Activated T-helper 1 cell treated with anti-CD3 and anti-CD28 coated beads, Interleukin-12 subunit alpha, Interleukin-12 subunit beta, Interleukin-2, Interleukin-4 antibody, amounts not matched to agents 30 ng/mL and 10 ng/mL and 1 ng/mL, durations not matched to agents 14 hours and 24 hours and 36 hours (primary cell): ENCODE measurements at places on chromosomes 3 and 15. TPM values are rescaled to one million over a fixed set of nuclear protein-coding genes. Genes with fewer than 3 reads are reported as not detected.

GRCh38 chr3:111758642-111759041 is 100.4 kb upstream of the PHLDB2 start:
- no peak overlapping the region for H3K27ac ChIP-seq
- no peaks in the 10 kb centered on the region for H3K27me3 ChIP-seq
- H3K4me3 ChIP-seq: no peak overlapping the region
- H3K4me1 ChIP-seq: peaks cover 7% of the 10 kb centered on the region

DNA sequence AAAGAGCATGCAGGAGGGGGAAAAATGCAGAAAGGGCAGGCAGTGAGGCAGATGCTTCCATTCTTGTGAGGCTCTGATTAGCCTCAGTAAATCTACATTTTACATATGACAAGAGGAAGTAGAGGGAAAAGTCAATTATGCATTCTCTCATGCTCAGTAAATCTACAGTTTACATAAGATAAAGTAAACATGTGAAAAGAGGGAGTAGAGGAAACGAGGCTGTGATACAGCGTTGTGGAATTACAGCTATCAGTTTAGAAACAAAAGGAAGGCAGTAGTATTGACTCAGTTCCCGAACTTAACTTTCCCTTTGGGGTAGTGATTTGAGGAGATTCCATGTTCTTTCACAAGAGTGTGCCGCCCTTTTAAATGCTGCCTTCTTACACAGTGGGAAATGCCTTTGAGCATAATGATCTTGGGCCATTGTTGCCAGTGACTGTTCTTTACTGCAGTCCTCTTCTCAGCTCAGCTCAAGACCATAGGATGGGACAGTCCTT is 39.3 kb downstream of the OSTN start:
- H3K27ac ChIP-seq: no peak overlapping the region
- H3K36me3 ChIP-seq: no peaks in the 10 kb centered on the region
- H3K4me3 ChIP-seq: no peak overlapping the region
- DNase-seq: no peak
- H3K4me1 ChIP-seq: no peaks in the 10 kb centered on the region

DNA sequence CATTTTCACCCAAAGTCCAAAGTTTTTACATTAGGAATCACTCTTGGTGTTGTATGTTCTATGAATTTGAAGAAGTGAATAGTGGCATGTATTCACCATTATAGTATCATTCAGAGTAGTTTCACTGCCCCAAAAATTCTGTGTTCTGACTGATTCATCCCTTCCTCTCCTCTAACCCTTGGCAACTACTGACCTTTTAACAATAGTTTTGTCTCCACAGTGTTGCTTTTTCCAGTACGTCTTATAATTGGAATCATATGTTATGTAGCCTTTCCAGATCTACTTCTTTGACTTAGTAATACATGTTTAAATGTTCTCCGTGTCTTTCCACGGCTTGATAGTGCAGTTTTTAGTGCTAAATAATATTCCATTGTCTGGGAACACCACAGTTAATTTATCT is 379.0 kb upstream of the SGO1 start:
- no peak for DNase-seq
- H3K4me1 ChIP-seq: no peaks in the 10 kb centered on the region
- no peak overlapping the region for H3K27ac ChIP-seq
- H3K27me3 ChIP-seq: no peaks in the 10 kb centered on the region

- H3K4me1 ChIP-seq: peaks cover 15% of the 10 kb centered on the region
- H3K27ac ChIP-seq: no peak overlapping the region
- peaks cover 2% of the 10 kb centered on the region for H3K27me3 ChIP-seq
- no peaks in the 10 kb centered on the region for H3K36me3 ChIP-seq
Observed at GRCh38 chr3:3191675-3192285, 12.3 kb upstream of the CRBN start.

DNA sequence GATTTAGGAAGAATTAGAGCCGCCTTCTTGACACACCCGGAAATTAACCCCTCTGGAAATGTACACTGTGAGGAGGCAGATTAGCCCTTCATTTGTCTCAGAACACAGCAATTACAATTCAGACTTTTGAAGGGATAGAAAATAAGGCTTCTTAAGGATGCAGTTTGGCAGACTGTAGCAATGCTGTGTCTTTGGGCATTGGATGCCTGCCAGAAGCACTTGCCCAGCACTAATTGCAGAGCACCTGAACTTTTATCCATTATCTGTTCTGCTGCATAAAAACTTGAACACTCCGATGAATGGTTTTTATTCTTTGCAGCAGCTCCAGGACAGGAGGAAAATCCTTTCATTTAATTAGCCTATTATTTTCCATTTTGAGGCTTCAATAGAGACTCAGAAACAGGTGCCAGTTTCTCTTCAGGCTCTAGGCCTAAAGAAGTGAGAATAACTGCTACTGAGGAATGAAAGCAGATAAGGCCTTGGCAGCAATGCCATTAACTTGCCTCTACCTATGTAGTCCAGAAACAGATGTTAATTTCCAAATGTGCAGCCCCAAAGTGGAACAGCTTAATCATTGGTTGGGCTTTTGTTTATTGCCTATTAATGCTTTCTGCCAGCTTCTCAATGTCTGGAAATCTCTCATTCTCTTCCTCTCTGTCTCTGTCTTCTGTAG is 418.5 kb downstream of the NSUN3 start:
- no peak overlapping the region for H3K27ac ChIP-seq
- DNase-seq: no peak
- H3K4me3 ChIP-seq: no peak overlapping the region
- H3K36me3 ChIP-seq: no peaks in the 10 kb centered on the region
- no peaks in the 10 kb centered on the region for H3K4me1 ChIP-seq

Gene HYKK
- total RNA-seq: 1.2 and 1.4 TPM in 2 replicates

DNA sequence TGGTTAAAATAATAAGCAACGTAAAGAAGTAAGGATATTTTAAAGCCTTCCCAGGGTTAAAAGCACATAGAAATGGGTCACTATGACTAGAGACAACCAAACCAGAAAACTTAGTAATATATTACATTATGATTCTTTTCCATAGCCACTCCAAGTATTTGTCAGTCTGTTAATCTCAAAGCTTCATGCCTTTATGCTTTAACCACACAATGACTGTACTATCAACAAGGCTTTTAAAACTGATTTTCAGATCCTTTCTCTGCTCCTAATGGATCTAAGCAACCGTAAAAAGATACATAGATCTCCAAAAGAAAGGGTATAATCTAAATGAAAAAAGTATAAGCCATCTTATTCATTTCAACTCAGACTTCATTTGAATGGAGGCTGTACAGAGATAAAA is 14.4 kb downstream of the SECISBP2L start:
- no peaks in the 10 kb centered on the region for H3K27me3 ChIP-seq
- peaks cover 11% of the 10 kb centered on the region for H3K4me1 ChIP-seq
- DNase-seq: no peak
- peaks cover 33% of the 10 kb centered on the region for H3K36me3 ChIP-seq
- H3K4me3 ChIP-seq: no peak overlapping the region
- H3K27ac ChIP-seq: no peak overlapping the region

Gene DPPA4
- not detected in 2 replicates for total RNA-seq

- H3K36me3 ChIP-seq: peaks cover 61% of the 10 kb centered on the region
- DNase-seq: no peak
- peaks cover 61% of the 10 kb centered on the region for H3K4me1 ChIP-seq
Observed at GRCh38 chr3:4712109-4712508, 219.0 kb downstream of the ITPR1 start.

GRCh38 chr3:125375950-125376679 is 990 bp upstream of the ZNF148 start:
- peak overlapping the region; percentile 99 for H3K4me3 ChIP-seq
- peaks cover 26% of the 10 kb centered on the region for H3K4me1 ChIP-seq
- H3K27ac ChIP-seq: peak overlapping the region; percentile 95
- no peaks in the 10 kb centered on the region for H3K27me3 ChIP-seq
